ENCODE measurements at places on chromosomes 6 and 20.
A peak's percentile ranks its signal among the peaks of the same experiment; 100 is the strongest.

GRCh38 chr6:3202999-3203696 is 24.3 kb downstream of the TUBB2B start:
- peak; percentile 65 for DNase-seq

- no peak for DNase-seq
These were observed 81.2 kb downstream of the RAMACL start for GRCh38 chr6:166505133-166505905.

DNA sequence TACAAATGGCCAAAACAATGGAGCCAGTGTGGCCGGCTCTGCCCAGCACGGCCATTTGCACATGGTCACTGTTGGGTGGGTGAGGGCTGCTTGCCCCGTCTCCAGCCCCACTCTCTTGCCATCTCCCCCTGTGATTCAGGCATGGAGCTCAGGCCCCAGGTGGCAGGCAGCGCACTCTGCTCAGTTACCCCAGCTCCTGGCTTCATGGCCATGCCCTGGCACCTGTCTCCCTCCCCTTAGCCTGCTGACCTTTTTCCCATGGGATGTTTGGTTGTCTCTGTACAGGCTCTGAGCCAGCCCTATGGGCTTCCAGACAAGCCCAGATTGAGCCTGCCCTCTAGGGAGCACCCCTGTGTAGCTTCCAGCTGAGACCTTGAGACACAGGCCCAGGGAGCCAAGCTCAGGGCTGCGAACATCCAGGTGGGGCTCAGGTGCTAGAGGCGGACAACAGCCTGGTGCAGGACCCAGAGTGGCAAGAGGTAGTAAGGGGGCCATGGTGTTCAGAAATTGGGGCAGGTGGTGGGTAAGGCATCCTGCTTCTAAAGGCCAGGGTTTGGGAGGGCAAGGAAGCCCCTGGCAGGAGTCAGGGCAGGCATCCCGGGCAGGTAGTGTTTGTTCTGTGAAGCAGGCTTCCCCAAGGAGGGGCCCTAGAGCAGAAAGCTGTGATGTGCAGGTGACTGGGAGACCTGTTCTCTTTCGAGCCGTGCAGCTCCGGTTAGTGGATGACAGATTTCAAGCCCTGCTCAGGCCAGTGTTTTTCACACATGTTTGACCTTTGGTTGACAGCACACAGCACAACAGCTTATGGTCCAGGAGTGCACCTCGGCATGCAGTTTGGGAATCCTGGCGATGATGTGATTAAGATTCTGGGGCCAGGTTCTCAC is 17.7 kb downstream of the SYNJ2 start:
- no peak for DNase-seq

DNA sequence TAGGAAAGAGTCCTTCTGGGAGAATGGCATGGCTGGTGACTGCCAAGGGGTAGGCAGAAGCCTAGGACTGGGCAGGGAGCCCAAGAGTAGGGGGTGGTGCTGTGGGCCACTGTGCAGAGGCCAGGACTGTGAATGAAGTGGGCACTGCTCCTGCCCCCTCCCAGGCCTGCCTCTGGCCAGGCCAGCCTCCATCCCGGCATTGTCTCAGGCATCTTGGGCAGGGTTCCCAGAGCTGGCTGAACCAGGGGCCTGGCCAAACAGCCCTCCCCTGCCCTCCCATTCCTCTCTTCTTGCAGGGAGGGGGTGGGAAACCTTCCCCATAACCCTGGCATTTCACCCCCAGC is 81.6 kb downstream of the MRPL14 start:
- no peak for DNase-seq

DNA sequence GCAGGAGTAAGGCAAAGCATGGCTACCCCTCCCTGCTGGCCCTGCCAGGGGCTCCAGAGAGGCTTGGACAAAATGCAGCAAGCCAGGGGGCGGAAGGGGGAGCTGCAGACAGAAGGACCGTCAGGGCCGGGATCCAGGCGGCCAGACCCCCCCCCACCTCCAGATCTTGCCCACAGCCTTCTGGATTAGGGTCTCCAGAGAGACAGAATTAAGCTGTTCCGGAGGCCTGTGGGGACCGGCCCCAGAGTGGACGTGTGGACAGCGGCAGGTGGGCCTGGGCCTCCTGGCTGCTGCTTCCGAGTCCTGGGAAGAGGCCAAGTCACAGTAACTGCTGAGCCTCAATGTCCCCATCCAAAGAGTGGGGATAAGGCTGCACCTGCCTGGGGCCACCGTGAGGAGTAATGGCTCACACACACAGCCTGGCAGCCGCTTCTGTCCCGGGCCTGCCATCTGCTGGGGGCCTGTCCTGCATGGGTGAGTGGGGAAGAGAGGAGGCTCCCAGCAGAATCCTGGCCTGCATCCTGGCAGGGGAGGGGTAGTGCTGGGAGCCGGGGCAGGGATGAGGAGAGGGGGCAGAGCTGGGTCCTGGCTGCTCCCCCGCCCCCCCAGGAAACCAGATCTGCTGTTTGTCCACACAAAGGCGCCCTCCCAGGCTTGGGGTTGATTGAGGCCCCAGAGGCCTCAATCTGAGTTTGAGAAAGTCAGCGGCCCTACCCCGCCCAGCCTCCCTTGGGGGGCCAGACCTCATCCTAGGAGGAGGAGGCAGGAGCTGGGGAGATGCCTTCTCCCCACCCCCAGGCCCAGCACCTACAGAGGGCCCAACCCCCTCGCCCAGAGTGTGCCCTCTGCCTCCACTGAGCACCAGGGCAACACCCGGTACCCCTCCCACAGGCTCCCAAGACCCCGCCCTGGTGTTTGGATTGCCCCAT is 3.9 kb downstream of the LAMA5 start:
- no peak for DNase-seq

DNA sequence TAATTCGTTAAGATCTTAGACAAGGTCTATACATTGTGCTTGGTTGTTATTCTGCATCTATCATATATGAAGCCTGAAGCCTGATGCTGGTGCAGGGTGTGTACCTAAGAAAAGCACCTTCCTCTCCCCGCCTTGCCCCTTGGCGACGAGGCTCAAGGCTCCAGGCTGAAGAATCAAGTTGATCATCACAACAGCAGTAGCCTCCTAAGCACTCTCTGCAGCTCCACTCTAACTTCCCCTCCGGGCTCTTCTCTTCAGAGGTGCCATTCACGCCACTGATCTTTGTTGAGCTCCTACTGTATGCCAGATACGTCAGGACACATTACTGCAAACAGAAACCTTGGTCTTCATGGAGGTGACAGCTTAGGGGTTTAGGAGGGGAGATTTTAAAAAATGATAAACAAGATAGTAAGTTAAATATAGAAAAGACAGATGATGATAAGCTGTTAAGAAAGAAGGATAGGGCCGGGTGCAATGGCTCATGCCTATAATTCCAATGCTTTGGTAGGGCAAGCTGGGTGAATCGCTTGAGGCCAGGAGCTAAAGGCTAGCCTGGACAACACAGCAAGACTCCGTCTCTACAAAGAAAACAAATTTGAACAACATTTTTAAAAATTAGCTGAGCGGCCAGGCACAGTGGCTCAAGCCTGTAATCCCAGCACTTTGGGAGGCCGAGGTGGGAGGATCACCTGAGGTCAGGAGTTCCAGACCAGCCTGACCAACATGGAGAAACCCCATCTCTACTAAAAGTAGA is 38.4 kb upstream of the ZNF217 start:
- no peak for DNase-seq

- peak; percentile 64 for DNase-seq
These were observed 53.9 kb upstream of the LAMP5 start for GRCh38 chr20:9460518-9460917.

DNA sequence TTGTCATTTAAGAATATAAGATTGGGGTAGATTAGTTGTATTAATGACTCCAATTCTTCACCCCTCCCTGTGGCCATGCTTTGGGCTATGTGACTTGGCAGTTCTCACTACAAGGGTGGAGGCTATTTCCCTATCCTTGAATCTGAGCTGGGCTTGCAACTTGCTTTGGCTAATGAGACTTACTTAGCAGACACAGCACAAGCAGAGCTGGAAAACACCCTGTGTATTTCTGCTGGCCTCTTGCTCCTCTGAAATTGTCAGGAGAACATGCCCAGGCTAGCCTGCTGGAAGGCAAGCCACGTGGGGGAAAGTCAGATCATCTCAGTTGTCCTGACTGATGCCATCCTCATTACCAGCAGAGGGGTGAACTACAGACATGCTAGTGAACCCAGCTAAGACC is 126.5 kb upstream of the HDGFL1 start:
- DNase-seq = no peak

DNA sequence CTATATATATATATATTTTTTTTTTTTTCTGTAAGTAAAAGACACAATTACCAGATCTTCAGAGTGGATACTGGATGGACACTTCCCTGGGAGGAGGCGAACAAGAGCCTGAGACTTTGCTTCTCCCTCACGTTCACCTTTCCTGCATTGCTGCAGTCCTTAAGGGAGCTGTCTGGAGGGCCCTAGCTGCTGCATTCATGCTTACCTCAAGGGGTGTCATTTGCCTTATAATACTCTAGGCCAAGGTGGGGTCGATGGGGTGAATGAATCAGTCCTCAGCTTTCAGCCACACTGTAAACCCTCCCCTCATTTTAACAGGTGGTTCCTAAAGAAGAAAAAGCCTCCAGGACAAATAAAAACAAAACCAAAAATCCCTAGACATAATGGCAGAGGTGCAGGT is 34.8 kb upstream of the CD83 start:
- DNase-seq = no peak
